ENCODE measurements at places on chromosomes 11 and 22.

DNA sequence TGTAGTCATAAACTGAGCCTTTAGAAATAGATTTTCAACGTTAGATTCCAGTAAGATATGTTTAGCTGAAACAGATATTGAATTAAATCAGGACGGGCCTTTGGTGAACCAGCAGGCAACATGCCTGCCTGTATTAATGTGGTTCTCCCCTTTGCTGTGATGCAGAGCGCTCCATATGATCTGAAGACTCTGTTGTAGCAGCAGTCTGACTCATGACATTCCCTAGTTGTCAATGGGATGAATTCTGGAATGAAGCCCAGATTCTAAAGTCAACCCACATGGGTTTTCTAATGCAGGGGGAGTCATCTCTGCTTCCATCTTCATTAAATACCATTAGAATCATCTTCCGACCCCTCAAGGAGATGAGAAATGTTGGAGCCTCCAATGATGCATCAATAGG lies 864.5 kb downstream of the NTM start:
- DNase-seq, result no peak

DNA sequence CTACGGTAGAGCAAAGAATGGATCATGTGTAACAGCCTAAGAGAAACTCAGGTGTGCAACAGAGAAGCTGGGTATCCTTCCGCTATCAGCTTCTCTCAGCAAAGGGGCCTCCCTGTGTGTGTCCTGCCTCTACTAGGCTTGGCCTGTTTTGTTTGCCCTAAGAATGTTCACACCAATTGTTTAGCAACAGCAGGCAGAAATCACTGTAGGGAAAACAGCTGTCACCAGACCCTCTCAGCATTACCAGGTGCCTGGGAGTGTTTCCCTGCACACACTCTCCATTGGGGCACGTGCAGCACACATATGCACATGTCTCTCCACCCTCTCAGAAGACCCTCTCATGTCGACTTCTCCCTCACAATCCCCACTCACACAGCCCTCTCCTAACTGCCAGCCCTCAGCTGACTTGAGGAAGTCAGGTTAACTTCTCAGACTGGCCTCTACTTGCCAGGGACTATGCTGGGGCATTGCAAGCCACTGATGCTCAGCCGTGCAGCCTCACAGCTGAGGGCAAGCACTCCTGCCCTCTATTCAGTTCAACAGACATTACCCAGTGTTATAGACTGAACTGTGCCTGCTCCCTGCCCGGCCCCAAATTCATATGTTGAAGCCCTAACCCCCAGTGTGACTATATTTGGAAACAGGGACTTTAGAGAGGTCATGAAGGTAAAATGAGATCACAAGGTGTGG lies 97.6 kb downstream of the TRIM29 start:
- peak; percentile 28 for DNase-seq

- DNase-seq, result peak; percentile 29
These were observed 164.0 kb upstream of the E2F8 start for GRCh38 chr11:19404787-19405186.

- no peak for DNase-seq
These were observed 292.2 kb upstream of the RAG2 start for GRCh38 chr11:36890121-36890679.

- no peak for DNase-seq
These were observed 1495.9 kb downstream of the BRD1 start for GRCh38 chr22:48331691-48332220.

DNA sequence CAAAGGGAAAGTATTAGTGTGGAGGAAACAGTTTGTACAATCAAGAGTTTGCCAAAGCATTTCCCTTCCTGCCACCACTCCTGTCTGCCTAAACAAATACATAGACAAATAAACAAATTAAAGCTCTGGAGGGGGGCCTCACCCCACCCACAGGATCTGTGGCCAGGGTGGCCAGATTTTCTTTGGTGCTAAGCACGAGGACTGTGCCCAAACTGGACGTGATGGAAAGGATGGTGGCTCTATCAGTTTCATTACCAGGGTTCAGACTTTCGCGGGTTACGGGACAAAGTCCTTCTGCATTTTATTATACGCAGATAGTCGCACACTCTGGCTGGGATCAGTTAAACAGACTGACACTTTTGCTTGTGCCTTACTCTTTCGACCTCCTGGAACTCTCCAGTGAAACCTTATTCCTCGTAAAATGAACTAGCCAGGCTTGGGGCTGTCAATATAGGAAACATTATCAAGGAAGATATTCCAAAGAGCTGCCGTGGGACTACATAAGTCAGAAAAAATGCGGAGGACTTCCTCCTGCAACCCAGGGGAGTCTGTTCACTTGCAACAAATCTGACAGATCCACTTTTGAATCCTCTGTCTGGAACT lies 11.2 kb downstream of the BARX2 start:
- no peak for DNase-seq

DNA sequence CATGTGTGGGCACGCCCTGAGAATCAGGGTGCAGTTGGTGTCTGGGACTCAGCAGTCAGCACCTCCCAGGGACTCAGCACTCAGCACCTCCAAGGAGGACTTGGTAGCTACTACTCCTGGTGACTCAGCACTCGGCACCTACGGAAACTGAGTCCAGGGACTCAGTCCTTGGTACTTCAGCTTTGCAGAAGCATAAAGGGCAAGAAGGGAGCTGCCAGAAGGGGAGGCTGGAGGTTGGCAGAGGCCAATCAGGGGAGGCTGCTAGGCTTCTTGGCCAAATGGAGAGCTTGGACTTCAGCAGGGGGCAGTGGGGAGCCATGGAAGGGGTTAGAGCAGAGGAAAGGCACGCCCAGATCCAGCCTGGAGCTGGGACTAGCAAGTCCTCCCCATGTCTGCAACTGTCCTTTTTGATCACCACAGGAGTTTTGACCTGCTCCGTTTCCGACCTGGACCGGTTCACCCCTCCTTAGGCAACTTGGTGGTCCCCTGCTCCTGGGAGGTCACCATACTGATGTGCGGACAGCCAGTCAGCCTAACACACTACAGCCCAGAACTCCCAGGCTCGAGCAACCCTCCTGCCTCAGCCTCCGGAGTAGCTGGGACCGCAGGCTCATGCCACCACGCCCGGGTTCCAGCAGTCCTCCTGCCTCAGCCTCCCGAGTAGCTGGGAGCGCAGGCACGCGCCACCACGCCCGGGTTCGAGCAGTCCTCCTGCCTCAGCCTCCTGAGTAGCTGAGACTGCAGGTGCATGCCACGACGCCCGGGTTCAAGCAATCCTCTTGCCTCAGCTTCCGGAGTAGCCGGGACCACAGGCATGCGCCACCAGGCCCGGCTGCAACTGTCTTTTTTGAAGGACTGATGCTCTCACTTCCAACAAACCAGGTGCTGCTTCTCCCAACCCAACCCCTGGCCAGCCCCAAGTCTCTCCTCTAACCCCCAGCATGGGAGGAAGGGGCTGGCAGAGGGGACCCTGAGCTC lies 1.5 kb downstream of the ANO9 start:
- no peak for DNase-seq

GRCh38 chr22:49289822-49290679 lies 537.6 kb downstream of the BRD1 start:
- DNase-seq, result peak; percentile 30

DNA sequence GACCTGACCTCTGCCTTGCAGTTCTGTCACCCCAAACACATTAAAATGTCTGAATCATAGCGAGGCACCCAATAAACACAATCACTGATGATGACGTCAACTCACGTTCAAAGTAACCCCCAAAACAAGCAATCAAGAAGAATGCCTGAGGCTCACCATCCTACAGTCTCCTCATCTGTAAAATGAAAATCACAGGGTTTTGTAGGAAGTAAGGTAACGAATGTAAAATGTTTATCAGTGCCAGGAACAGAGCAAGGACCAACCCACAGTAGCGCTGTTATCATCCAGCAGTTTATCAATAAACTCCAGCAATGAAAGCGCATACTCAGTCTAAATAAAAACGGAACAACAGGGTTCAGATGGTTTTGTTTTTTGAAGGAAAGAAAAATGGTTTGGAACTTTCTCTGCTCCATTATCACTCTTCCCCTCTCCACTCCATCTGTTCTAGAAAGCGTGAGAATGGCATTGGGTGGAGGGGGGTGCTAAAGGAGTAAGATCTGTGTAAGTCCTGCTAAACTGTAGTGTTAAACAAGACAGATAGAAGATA lies 110.5 kb downstream of the MICAL3 start:
- DNase-seq, result no peak

GRCh38 chr22:31550871-31551370 lies 54.6 kb downstream of the SFI1 start:
- no peak for DNase-seq

DNA sequence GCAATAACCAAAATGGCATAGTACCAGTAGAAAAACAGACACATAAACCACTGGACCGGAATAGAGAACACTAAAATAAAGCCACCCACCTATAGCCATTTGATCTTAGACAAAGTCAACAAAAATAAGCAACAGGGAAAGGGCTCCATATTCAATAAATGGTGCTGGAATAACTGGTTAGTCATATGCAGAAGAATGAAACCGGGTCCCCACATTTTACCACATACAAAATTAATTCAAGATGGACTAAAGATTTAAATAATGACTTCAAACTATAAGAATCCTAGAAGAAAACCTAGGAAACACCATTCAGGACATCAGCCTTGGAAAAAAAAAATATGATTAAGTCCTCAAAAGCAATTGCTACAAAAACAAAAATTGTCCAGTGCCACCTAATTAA lies 30.1 kb upstream of the NOX4 start:
- no peak for DNase-seq

GRCh38 chr11:57940044-57940756 lies 83.5 kb upstream of the OR9Q1 start:
- DNase-seq, result no peak

GRCh38 chr11:75292943-75293342 lies 52.4 kb downstream of the TPBGL start:
- DNase-seq, result no peak

GRCh38 chr11:123161376-123162030 lies 33.5 kb downstream of the CLMP start:
- no peak for DNase-seq

DNA sequence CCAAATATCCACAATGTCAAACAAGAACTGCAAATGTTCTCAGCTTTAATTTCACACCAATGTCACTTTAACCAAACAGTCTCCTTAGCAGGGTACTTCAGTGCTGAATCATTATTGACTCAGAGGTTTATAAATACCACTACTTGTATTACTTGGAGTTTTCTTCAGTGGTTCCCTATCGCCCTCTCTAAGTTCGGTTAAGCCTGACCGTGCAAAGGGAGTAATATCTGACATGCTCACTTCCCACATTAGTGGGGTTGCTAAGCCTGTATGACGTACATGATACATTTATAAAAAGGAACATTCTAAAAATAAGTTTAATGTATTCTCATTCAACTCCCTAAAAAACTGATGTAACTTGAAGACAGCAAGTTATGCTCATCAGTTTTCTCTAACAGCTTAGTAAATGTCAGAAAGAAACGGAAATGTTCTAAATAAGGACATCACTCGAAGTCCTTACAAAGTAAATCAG lies 93.1 kb upstream of the ZC3H12C start:
- DNase-seq, result no peak

GRCh38 chr11:2741377-2742131 lies 41.8 kb upstream of the KCNQ1OT1 start:
- DNase-seq, result peak; percentile 86

DNA sequence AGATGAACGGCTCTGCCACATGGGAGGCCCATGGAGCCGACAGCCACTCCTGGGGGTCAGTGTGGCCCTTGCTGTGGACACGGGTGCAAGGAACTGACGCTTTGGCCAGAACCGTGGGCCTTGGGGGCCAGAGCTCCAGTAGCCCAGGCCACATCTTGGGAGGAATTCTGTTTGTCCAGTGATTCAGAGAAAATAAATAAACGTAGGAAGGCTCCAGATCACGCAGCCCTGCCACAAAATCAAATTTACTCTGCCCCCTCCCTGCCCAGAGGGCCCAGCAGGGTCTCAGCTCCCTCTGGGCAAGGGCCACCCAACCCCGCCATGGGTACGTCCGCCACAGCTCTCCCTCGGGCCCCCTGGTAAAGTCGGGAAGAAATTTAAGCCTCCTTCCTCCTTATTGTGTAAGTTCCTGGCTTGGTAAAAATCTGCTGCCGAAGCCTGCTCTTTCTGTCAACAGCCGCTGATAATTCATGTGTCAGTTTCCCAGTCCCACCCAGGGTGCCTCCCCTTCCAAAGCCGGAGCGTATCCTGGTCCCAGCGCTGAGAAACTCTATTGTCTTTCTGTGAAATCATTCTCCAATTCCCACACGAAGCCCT lies 6.9 kb upstream of the MUC5AC start:
- no peak for DNase-seq

GRCh38 chr22:17429516-17429915 lies 60.3 kb downstream of the CECR2 start:
- no peak for DNase-seq

DNA sequence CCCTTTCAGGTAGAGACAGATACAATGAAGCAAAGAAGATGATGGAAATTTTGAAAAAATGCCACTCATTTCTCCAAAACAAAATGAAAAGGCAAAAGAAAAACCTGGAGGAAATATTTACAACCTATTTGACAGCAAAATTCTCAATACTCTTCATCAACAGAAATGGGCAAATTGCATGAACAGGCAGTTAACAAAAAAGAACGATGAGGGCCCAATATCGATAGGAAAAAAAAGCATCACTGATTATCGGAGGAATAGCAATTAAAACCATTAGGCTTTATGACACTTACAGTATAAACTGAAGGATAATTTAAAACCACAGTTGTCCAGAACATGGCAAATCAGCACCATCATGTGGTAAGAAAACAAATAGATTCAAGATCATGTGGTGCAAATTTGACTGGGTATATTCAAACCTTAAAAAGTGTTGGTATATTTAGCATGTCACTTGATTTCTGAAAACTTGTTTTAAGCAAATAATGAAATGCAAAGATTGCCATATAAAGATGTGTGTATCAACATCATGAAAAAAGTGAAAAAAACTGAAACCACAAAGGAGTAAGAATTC lies 222.9 kb downstream of the BRD1 start:
- no peak for DNase-seq

DNA sequence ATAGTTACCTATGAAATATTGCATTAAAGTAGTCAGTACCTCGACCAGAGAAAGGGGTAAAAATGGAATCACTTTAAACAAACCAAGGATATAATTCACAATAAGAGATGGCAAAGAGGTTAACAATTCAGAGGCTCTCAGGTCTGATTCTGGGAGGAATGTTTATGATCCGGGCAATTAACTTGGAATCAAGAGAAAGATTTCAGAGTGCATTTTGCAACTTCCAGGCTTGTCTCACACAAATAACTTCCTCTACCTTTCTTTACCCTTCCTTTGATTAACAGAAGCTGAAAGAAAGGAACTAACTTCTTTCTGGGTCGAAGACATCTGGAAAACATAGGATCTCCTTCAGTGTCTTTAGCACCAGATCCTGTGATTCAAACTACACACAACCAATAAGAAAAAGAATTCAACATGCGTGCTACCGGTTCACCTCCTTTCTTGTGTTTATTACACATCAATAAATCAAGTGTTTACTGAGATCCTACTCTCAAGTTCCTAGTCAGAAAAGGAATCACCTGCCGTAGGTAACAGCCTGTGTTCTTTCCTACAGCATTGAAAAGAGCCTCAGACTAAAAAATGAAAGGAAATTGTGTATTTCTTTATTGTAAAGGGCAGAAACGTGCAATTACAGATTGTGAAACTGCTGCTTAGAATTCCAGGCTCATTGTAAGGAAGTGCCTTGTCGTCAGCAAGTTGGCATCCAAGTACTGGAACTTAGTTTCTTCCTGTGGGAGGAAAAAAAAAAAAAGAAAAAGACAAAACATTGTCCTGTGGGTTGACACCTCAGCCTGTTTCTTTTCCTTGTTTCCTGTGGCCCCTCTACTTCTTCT lies 29.5 kb downstream of the CARD18 start:
- no peak for DNase-seq

GRCh38 chr22:31954535-31955523 lies 10.5 kb downstream of the YWHAH start:
- no peak for DNase-seq

- peak; percentile 70 for DNase-seq
These were observed 2.0 kb downstream of the FBLN1 start for GRCh38 chr22:45504373-45505341.

GRCh38 chr22:30538280-30538679 lies 8.3 kb downstream of the SEC14L6 start:
- no peak for DNase-seq
